ENCODE measurements at places on chromosomes 2 and 18.
A peak's percentile ranks its signal among the peaks of the same experiment; 100 is the strongest.

GRCh38 chr18:63083555-63083954 is 236.0 kb downstream of the BCL2 start:
- DNase-seq, result no peak

DNA sequence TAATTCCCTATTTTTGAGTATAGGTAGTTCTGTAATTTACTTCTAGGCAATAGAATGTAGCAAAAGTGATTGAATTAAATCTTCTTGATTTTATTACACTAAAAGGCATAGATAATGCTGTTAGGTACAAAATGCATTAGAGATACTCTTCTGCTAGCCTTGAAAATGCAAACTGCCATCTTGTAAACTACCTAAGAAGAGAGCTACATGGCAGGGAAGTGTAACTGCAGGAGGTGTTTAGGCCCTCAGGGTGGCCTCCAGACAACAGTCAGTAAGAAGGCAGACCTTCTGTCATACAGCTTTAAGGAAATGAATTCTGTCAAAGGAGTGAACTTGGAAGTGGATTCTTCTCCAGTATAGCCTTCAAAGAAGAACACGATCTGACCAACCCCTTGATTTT is 1396.8 kb upstream of the SLC39A10 start:
- DNase-seq, result no peak

- DNase-seq, result no peak
These were observed 90.4 kb downstream of the SCN3A start for GRCh38 chr2:165113414-165113813.

GRCh38 chr2:166765141-166765540 is 123.1 kb upstream of the XIRP2 start:
- no peak for DNase-seq

GRCh38 chr2:200320344-200320743 is 13.9 kb downstream of the SPATS2L start:
- DNase-seq, result no peak

DNA sequence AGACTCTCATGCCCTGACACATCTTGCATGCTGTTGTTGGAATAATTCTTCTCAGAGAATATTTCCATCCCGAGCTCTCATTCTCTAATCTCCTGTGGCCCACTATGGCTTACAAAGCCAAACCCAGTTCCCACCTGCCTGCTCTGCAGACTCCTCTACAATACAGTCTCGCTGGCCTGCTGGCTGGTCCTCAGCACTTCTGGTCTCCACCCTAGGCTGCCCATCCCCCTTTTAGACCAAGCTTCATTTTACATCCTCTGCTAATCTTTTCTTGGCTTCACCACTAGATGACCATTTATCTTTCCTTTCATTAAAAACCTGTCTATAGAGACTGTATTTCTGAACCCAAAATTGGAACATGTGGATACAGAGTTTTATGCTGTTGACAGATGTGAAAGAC is 42.5 kb upstream of the YPEL5 start:
- no peak for DNase-seq

GRCh38 chr2:182064019-182064778 is 78.5 kb downstream of the PPP1R1C start:
- no peak for DNase-seq

DNA sequence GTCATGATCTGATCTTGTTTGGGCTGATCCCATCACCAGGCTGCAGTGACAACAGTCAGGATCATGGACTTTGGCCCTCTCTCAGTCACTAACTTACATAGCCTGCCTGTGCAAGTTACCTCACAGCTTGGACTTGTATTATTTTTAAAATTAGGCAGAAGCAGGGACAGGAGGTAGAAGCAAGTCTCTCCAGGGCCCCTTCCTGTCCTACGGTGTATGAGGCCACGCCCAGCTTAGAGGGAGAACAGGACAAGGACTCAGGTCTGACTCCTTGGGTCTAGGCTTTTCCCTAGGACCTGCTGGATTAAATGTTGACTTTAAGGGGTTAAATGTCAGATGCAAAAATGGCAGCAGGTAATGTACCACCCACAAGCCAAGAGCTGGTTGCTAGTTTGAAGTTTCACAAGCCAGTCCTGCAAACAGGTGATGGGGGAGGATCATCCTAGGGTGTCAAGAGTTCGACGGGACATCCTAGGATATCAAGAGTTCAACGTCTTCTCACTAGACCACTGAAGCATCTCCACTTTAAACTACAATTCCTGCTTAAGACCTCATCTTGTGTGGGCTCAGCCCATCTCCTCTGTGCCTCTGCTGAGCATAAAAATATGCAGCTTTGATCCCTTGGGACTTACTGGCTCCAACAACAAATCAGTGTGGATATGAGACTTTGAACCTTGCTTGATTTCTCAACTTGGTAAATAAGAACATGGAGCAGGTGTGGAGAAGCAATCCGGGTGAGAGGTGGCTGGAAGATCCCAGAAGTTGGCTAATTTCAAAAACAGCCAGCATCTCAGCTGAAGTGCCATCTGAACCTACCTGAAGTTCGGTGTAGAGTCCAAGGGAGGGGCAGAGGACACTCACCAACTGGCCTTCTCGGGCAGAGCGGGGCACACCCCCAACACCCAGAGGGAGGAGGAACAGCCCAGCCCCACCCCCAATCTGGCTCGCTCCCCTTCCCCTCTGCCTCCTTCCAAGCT is 39.5 kb downstream of the SFXN5 start:
- no peak for DNase-seq

DNA sequence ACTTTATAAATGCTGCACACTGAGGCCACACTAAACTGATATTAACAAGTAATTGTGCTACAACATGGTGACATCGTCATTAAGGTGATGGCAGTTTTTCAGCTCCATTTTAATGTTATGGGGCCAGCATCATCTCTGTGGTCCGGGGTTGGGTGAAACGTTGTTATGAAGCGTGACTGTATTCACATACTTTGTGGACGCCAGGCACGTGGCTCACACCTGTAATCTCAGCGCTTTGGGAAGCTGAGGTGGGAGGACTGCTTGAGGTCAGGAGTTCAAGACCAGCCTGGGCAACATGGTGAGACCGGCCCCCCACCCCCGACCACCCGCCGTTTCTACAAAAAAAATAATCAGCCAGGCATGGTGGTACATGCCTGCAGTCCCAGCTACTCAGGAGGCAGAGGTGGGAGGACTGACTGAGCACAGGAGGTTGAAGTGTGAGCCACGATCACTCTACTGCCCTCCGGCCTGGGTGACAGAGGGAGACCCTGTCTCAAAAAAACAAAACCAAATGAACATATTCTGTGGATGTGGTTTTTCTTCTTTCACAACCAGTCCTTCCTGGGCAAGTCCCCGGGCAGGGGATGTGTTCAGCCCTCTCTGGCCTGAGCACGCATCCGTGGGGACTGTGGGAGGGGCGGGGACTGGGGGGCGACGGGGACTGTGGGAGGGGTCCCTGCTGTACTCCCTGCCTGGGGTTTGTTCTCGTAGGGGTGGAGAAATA is 12.9 kb upstream of the GAL3ST2 start:
- no peak for DNase-seq

DNA sequence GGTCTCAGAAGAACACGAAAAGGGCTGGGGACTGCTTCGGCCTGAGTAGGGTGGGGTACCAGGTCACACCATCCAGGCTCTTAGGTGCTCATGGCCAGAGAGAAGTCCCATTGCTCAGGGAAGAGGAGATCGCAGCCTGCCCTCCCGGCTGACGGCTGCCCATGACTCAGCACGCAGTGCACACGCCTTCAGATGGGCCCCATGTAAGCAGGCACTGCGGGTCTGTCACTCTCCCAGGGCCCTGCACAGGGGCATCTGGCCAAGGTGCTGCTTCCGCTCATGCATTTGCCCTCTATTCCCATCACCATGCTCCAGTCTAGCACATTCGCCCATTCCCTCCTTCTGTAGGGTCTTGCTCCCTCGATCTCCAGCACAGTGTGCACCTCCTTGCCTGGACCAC is 34.7 kb downstream of the SFXN5 start:
- no peak for DNase-seq

GRCh38 chr2:147855316-147855715 is 10.5 kb downstream of the ACVR2A start:
- no peak for DNase-seq

- no peak for DNase-seq
These were observed 173.4 kb upstream of the SATB2 start for GRCh38 chr2:199631129-199631528.

GRCh38 chr2:36356990-36357846 is 1.6 kb downstream of the CRIM1 start:
- peak; percentile 20 for DNase-seq

DNA sequence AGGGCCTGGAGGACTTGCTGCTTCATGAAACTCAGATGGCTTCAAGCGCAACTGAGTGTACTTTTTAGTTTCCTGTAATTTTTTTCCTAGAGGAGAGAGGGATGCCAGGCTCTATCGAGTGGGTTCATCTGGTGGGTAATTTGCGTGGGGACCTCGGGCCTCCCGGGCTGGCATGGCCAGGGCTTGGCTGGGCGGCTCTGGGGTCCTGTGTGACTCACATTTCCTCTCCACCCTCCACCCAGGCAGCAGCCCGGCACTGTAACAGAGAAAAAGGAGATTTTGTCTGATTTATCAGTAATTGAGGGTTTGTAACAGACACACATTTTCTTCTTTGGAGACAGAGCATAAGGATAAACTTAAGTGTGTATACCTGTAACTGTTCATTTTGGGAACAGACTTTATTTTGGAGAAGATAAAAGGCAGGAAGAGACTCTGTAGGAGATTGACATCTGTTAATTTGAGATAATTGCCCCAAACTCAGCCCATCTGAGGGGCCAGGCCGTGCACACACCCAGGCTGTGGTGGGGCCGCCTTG is 64.3 kb downstream of the NFATC1 start:
- no peak for DNase-seq

GRCh38 chr2:53609551-53609950 is 158.1 kb upstream of the CHAC2 start:
- DNase-seq, result no peak

GRCh38 chr18:74532511-74533025 is 1.7 kb upstream of the CNDP1 start:
- no peak for DNase-seq

- no peak for DNase-seq
These were observed 247.6 kb downstream of the RPRM start for GRCh38 chr2:153230977-153231376.

DNA sequence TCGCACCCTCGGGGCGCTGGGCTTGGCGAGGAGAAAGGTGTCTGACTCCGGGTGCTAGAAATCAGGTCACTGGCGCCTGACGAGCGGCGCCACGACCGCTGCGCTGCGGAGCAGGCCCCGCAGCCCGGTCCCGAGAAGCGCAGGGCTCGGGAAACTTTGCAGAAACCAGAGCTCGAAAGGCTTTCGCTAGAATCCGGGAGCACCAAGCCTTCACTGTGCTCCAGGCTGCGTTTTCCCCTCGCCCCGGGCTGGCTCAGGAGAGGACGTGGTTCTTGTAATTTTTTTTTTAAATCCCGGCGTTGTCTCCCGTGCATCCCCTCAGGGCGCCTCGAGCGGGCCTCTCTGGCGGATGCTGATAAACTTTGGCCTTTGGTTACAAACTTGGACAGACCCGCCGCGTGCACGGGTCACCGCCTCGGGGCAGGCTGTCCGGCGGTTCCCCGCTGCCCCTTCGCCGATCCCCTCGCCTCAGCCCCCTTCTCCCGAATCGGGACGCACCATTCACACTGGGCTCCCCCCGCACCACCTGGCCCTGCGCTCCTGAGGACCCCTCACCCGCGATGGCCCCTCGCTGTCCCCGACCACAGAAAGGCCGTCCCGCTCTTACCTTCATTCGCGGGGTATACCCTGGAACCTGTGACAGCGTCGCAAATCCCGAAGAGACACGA is 419 bp downstream of the EPHA4 start:
- no peak for DNase-seq

GRCh38 chr2:206045251-206045650 is 40.7 kb downstream of the INO80D start:
- no peak for DNase-seq

DNA sequence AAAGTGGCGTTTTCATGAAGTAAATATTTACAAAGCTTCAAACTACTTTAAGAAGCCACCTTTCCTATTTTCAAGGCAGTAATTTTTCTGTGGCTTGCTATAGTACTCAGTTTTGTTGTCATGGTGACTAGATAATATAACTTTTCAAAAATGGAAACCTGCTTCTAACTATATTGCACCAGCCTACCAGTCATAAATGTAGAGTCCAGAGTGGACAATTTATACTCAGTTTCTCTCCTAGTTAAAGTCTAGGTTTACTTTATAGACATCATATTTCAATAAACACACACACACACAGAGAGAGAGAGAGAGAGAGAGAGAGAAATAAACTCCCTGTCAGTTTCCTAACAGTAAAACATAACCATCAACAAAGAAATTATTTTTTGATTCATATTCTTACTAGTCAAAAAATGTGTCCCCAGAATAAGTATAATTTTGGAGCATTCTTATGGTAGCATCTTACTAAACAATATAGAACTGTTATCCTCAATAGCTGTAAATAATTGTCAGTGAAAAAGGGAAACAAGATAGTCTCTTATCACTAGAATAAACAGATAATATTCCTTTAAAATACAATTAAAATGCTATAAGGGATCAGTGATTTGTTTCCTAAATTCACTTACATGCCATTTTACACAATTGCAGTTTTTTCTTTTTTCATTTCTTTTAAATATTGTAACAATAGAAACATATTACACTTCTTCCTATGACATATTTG is 163.5 kb upstream of the BOD1L2 start:
- no peak for DNase-seq

DNA sequence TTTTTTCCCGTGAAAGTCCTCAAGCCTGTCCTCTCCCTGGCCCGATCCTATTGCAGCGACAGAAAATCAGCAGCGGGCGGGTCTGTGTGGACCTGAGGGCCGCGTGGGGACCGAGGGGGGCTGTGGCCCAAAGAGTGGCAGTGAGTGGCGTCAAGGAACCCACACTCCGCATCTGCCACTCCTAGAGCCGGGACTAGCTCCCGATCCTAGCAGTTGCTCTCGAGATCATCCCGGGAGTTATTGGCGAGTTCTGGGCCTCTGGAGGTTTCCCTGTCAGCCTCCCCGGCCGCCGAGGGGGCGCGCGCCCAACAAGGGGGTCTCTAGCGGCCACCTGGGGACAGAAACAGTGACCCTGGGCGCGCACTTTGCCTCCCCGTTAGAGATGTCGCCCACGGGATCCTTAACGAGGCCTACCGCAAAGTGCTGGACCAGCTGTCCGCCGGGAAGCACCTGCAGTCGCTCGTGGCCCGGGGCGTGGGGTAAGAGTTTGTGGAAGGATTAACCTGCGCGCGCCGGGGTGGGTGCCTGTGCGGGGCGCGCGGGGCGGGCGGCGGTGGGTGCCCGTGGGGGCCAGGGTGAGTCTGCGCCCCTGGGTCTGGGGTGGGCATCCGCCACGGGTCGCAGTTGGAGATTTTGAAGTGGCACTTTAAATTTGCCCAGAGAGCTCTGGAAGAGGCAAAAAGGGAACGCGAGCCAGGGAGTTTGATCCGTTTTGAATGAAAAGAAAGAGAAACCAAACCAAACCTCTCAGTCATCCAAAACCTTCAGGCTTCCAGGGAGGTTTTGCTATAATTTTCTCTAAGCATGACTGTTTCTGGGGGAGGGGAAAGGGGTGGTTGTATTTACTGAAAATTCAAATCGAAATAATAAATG is 3.5 kb downstream of the ADCYAP1 start:
- DNase-seq, result no peak

GRCh38 chr2:23683001-23683400 is 243.9 kb downstream of the ATAD2B start:
- DNase-seq, result no peak

Data from stimulated activated CD4-positive, alpha-beta T cell treated with anti-CD3 and anti-CD28 coated beads, Interleukin-1b, Interleukin-23, amount 100 ng/mL, for 24 hours (primary cell).